Mesothelial cell of epicardium (in vitro differentiated cells): ENCODE measurements at places on chromosomes 6 and 20.

DNA sequence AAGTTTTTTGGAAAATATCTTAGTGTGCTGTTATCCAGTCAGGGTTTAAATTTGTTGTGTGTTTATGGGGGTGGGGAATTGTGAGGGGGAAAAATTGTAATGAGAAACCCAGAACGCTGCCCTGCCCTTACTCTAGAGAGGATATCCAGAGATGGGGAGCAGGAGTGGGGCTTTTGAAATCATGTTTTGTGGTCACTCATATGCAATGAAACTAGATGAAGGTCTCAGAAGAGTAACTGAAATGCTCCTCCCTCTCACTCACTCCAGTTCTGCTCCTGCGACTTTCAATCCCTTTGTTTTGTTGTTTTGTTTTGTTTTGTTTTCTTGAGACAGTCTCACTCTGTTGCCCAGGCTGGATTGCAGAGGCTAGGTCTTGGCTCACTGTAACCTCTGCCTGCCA is 100.0 kb downstream of the CRYBG1 start:
- DNase-seq: no peak

- DNase-seq: no peak
Measured at GRCh38 chr6:17233531-17233930, 47.6 kb upstream of the RBM24 start.

- DNase-seq: no peak
Measured at GRCh38 chr20:9204979-9205378, 136.1 kb downstream of the PLCB4 start.

GRCh38 chr20:21149344-21149743 is 23.5 kb downstream of the KIZ start:
- no peak for DNase-seq

GRCh38 chr6:138401960-138402837 is 1.8 kb upstream of the HEBP2 start:
- no peak for DNase-seq

DNA sequence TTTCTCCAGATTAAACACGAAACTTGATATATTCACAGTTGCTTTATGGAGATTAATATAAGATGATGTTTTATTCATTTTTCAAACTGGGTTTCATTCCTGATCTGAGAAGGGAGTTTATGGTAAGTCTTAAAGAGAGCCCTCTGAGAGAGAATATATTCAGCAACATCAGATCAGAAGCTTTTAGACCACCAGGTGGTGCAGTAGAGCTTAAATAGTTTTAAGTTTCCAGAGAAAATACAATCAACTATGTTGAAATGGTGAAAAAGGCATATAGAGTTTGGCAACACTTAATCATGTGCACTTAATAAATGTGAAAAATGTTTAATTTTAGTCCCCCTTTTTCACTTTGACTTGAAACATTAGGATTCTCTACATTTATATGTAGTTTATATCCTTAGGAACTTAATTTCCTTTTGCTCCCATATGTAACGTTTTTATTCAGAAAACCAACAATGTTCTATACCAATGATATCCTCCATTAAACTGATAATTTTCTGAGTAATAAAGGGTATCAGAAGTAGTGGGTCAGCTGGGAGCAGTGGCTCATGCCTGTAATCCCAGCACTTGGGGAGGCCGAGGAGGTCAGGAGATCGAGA is 86.4 kb upstream of the CLDN20 start:
- no peak for DNase-seq

DNA sequence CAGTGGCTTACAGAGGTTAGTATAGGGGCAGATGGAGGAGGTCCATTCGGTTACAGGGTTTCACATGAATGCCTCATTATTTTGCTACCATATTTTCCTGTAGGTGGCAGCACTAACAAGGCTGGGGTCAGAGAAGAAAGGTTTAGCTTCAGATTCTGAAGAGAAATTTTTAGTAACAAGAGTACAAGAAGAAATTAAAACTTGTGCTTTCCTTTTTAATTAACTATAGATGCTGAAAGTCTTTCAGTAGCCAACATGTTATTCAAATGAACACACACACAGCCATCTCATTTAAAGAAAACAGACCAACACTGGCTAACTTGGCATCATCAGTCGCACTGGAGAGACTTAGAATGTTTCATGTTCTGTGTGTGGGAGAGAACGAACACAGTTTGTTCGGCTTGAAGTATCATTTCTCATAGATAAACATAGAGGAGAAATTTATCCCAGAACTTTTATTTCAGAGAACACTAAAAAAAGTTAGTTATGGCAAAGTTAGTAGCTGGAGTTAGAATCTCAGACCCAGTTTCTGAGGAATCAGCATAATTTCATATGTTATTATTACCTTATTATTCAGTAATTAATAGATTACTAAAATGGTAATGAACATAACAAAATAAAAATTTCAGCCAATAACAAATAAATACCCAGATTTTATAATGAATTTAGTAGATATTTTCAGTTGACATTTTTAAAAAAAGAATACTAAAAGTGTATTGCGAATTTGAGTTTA is 314.0 kb upstream of the RSPO3 start:
- DNase-seq: no peak

DNA sequence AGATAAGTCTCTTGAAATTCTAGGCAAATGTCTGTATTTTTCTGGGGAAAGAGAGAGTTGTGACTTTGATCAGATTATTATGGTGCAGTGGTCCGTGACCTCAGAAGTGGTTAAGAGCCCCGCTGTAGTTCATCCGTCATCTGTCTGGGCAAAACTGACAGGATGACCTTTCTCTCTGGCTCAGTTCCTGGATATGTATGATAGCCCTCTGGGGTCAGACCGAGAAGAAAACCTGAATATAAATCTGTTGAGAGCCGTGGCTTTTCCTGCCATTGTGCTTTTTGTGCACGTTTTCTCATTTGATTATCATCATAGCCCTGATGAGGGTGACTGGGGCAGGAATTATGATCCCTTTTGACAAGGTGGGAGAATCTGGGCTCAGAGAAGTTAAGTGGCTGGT is 26.5 kb downstream of the GHRH start:
- DNase-seq: no peak

GRCh38 chr6:149769676-149770075 is 20.1 kb downstream of the PCMT1 start:
- no peak for DNase-seq

DNA sequence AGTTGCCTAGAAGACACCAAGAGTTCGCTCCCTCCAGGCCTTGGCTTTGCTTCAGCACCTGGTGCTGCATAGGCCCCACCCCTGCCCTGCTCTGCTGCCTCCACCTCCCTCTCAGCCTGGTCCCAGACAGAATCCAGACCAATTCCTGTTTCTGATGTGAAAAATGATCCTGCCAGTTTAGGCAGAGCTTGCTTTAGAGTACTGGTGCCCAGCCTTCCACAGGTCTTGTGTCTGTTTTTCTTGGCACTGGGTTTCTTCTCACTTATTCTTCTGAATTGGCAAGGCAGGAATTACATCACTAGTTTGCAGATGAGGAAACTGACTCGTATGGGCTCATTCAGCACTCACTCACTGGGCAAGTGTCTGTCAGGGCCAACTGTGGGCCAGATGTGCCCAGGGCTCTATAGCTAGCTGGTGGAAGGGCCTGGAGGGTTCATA is 53.0 kb downstream of the HLA-A start:
- no peak for DNase-seq

- no peak for DNase-seq
Measured at GRCh38 chr6:6960571-6961251, 147.1 kb upstream of the RREB1 start.

DNA sequence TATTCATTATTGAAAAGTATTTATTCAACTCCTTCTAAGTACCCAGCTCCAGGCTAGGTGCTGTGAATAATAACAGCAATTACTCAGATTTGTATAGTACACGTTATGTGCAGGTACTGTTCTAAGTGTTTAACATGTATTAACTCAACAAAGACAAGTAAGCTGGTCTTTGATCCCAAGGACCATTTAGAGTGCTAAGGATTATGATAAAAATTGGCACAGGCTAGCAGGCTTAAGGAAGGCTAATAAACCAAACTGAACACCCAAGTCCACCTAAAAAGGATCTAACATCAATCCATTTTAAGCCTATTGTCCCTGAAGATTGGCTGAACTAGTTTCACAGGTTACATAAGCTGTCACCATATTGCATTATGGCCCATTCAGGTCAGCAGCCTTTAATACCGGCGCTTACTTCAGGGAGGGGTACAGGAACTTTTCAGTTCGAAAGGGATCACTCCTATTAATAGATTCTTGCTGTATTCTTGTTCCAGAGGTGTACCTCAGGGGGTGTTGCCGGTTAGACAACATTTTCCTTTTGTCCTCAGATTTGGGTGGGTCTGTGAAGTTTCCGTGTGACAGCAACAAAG is 99.0 kb upstream of the GMDS start:
- no peak for DNase-seq

- DNase-seq: no peak
Measured at GRCh38 chr6:137731600-137731959, 135.5 kb upstream of the TNFAIP3 start.

- DNase-seq: no peak
Measured at GRCh38 chr6:3623451-3624249, 127.9 kb downstream of the PXDC1 start.

- no peak for DNase-seq
Measured at GRCh38 chr20:44720621-44720996, 5.4 kb downstream of the CCN5 start.

DNA sequence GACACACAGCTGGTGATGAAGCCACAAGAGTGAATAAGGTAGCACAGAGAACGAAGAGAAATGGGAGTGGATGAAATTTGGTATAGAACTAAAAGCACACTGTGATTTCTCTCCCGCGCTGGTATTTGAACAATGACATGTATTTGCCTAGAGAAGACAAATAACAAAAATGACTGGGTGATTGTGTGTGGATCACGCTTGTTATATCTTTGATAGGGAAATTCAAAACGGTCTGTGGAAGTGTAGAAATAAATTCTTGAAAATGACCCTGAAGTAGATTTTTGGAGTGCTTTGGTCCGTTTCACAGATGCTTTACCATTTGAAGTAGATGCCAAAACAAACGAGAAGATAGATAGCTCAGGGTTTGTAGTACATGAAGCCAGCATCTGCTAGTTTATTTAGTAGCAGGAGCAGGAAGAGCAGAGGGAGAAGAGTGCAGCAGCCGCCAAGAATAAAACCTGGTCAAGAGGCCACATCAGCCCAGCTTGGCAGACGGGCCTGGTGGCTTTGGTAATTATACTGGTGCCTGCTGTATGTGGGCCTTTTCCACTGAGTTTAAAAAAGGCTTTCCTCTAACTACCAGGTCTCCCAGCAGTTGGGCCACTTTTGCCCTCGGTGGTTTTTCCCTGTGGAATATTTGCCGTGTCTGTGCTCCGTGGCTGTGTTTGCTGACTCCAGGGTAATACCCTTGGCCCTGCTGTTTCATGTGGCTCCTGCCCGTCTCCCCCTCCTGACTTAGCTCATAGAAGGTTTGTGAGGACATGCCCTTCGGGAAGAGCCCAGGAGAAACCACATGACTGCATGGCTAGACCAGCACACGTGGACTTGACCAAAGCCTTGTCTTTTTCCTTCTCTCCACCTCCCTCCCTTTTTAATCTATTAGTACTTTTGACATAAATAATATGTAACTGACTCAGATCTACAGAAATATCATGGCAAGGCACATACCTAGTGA is 294.0 kb downstream of the SOX4 start:
- DNase-seq: no peak

DNA sequence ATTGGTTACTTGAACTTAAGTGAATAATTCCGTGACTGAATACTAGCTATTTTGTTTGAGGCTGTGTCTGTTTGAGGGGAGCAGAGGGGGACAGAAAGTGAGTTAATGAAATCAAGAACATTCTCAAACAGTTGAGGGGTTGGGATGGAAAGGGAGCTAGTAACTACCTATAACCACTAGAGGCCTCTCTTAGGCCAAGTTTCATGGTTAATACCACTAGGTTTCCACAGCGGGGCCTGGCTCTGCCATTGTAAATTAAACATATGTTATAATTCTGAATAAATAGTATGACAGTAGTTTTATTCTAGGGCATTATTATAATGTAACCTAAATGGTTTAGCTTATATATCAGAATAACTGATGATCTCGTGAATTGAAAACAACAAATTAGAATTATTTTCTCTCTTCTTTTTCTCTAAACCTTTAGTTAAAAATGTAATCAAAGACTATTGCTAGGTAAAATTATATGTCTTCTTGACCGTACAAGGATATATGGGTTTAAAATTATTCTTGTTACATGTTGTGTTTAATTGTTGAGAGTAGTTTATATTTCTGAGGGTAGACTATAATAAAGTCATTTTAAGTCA is 108.1 kb downstream of the BCKDHB start:
- DNase-seq: no peak

DNA sequence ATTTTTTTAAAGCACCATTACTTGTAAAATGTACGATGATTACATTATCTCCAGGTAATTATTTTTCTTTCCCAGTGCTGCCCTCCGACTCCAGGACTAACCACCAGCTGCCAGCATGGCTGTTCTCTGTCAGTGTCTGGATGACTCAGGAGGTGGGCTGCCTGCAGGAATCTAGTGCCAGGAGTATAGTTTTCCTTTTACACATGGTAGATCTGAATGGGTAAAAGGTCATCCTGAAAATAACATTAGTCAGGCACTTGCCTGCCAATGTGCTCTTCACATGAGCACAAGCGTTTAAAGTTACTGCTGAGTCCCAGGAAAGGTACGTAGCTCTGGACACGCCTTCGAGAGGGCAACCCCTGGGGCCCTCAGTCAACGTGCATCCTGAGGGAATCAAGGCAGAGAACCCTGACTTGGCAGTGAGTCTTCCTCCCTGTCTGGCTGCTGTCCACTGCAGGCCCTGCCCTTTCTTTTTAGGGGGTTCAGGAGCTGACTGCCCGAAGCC is 2.4 kb downstream of the DYNLT1 start:
- no peak for DNase-seq

- DNase-seq: no peak
Measured at GRCh38 chr20:44732327-44732726, 13.3 kb upstream of the KCNK15 start.

DNA sequence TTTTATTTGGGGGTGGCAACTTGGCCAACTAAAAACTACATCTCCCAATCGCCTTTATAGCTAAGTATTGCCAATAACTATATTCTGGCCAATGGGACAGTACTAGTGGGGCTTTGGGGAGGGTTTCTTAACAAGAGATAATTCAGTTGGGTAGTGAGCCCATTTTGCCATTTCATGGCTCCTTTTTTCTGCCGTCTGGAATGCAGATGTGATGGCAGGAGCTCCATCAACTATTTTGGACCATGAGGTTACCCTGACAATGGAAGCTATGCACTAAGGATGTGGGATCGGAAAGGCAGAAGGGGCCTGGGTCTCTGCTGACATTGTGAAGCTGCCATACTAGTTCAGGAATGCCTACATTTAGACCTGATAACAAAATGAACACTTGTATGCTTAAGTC is 67.0 kb upstream of the FOXC1 start:
- DNase-seq: no peak

GRCh38 chr6:31888276-31889258 is 8.9 kb downstream of the EHMT2 start:
- DNase-seq: no peak

DNA sequence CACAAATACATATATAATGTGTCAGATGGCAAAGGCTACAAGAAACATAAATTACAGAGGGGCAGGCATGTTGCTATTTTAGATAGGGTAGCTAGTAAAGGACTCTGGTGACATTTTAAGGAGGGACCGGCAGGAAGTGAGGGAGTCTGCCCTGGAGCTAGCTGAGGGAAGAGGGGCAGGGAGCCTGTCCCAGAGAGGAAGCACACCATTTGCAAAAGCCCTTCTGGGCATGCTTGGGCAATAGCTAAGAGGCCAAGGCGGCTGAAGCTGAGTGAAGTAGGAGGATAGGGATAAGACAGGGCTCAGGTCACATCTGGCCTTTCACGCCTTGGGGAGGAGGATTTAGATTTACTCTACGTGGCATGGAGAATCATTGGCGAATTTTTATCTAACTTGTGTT is 96.2 kb downstream of the RTN4IP1 start:
- DNase-seq: no peak
